ENCODE measurements at places on chromosomes 16 and 17. TPM values are rescaled to one million over a fixed set of nuclear protein-coding genes. Genes with fewer than 3 reads are reported as not detected.

DNA sequence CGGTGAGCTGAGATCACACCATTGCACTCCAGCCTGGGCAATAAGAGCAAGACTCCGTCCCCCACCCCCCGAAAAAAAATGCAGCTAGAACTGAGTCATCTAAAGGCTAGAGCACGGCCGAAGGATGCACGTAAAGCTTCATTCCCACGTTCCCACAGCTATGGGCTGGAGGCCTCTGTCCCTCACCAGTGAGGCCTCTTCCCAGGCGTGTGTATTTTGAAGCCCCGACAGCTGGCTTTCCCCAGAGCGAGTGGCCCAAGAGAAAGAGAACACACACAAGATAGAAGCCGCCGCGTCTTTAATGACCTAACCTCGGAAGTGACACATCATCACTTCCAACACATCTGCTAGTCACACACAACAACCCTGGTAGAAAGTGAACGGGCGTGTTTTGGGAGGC, 6.6 kb upstream of the KCTD5 start:
- H3K4me1 ChIP-seq = peaks cover 6% of the 10 kb centered on the region
- H3K27me3 ChIP-seq = no peaks in the 10 kb centered on the region
- DNase-seq = no peak
- H3K4me3 ChIP-seq = no peak overlapping the region

The PRSS27 gene
- total RNA-seq = 0.22 TPM

The ASB16 gene
- 2.6 TPM for total RNA-seq

GRCh38 chr17:75515496-75516254, at the start of gene CASKIN2:
Gene CASKIN2 (minus strand): TSS chr17:75515537. CDS start chr17:75513804, 1,733 bp downstream.
- peaks cover 19% of the 10 kb centered on the region for H3K4me1 ChIP-seq
- H3K27ac ChIP-seq = peak within 1 kb of the TSS; percentile 57
- H3K27me3 ChIP-seq = no peaks in the 10 kb centered on the region
- DNase-seq = peak; percentile 99
- no peaks in the 10 kb centered on the region for H3K36me3 ChIP-seq

The DHX40 gene
- total RNA-seq = 14.6 TPM

The PIK3R5 gene
- 2.4 TPM for total RNA-seq

- H3K4me1 ChIP-seq = peaks cover 4% of the 10 kb centered on the region
- no peak overlapping the region for H3K27ac ChIP-seq
- DNase-seq = no peak
- H3K4me3 ChIP-seq = no peak overlapping the region
- no peaks in the 10 kb centered on the region for H3K36me3 ChIP-seq
- H3K27me3 ChIP-seq = no peaks in the 10 kb centered on the region
Measured at GRCh38 chr17:16297367-16298139, 55.7 kb downstream of the CENPV start.

The CD7 gene
- 0.98 TPM for total RNA-seq

The PNMT gene
- total RNA-seq = not detected

The ATP2A1 gene
- 0.42 TPM for total RNA-seq

The CTRL gene
- 624 TPM for total RNA-seq

GRCh38 chr17:41535764-41536481, 7.8 kb upstream of the KRT19 start:
- H3K4me1 ChIP-seq = no peaks in the 10 kb centered on the region
- H3K27me3 ChIP-seq = no peaks in the 10 kb centered on the region
- no peak overlapping the region for H3K4me3 ChIP-seq
- no peak overlapping the region for H3K27ac ChIP-seq

The DNAAF8 gene
- 0.23 TPM for total RNA-seq

DNA sequence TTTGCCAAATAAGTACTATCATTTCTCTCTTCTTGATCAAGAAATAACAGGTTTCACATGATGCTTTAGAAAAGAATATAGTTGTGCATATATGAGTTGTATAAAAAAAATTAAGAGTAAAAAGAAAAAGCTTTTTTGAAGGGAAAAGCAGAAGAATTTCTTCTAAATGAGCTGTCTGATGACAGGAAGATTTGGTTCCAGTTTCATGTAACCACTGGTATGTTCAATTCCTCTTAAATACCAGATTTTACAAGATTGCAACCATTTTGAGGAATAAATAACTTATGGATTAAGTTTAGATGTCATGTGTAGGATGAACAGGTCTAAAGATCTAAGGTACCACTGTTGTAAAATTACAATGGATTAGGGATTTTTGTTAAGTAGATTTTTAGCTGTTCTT, 45.0 kb downstream of the VMP1 start:
- H3K27ac ChIP-seq = no peak overlapping the region
- DNase-seq = no peak
- no peaks in the 10 kb centered on the region for H3K36me3 ChIP-seq
- H3K4me3 ChIP-seq = no peak overlapping the region
- H3K4me1 ChIP-seq = peaks cover 4% of the 10 kb centered on the region

GRCh38 chr16:56347166-56347565, 78.2 kb downstream of the AMFR start:
- DNase-seq = peak; percentile 30
- H3K36me3 ChIP-seq = no peaks in the 10 kb centered on the region
- no peak overlapping the region for H3K27ac ChIP-seq
- no peaks in the 10 kb centered on the region for H3K4me1 ChIP-seq
- H3K27me3 ChIP-seq = no peaks in the 10 kb centered on the region

The GLIS2 gene
- 11.1 TPM for total RNA-seq

The SRCIN1 gene
- 5.8 TPM for total RNA-seq

GRCh38 chr16:87043231-87044031, 273.8 kb downstream of the C16orf95 start:
- no peaks in the 10 kb centered on the region for H3K36me3 ChIP-seq
- no peak for DNase-seq
- no peaks in the 10 kb centered on the region for H3K27me3 ChIP-seq
- H3K4me3 ChIP-seq = no peak overlapping the region
- H3K27ac ChIP-seq = no peak overlapping the region

GRCh38 chr17:31392856-31393748, 1.6 kb downstream of the RAB11FIP4 start:
- no peaks in the 10 kb centered on the region for H3K36me3 ChIP-seq
- H3K4me1 ChIP-seq = no peaks in the 10 kb centered on the region
- no peak for DNase-seq
- H3K4me3 ChIP-seq = no peak overlapping the region
- no peak overlapping the region for H3K27ac ChIP-seq
- H3K27me3 ChIP-seq = no peaks in the 10 kb centered on the region

The AFMID gene
- total RNA-seq = 38.0 TPM

DNA sequence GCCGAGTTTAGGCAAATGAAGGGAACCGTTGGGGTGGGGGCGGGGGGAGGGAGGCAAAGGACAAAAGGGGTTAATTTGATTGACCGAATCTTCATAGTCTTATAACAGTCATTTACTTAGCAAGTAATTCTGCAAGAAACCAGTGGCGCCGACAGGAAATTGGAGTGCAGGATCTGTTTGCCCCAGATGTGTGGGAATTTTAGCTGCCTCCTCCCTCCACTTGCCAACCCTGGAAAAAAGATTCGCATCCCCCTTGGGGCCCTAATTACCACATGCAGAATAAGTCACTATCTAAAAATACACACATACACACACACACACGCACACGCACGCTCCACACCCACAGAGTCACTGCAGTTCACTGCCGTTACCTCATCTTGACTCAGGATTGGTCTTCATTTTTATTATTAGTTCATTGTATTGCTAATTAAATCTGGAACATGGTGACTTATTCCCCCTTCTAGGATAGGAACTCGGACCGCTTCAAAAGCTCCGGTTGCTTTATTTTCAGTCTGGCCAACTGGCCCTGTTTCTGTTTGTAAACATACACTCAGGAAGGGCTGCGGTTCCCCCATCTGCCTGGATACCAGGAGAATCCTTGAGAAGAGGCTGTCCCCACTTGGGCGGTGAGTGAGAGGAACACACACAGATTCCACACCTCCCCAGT, 241.6 kb upstream of the SALL1 start:
- no peaks in the 10 kb centered on the region for H3K36me3 ChIP-seq
- H3K27ac ChIP-seq = no peak overlapping the region
- H3K27me3 ChIP-seq = no peaks in the 10 kb centered on the region
- H3K4me1 ChIP-seq = no peaks in the 10 kb centered on the region
- no peak overlapping the region for H3K4me3 ChIP-seq

The HSD3B7 gene
- total RNA-seq = 17.4 TPM

The KRT31 gene
- total RNA-seq = not detected

The MRPL28 gene
- total RNA-seq = 9.2 TPM

DNA sequence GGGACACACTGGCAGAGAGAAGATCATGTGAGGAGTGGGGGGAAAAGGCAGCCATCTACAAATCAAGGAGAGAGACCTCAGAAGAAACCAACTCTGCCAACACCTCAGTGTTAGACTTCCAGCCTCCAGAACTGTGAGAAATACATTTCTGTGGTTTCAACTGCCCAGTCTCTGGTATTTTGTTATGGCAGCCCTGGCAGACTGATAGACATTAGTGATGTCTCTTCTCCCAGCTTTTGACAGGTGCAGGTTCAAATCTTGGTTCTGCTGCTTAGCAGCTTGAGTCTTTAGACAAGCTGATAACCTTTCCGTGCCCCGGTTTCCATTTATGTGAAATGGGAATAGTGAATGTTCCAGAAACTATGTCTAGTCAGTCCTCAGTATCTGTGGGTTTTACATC, 199.5 kb downstream of the SNX29 start:
- no peak overlapping the region for H3K4me3 ChIP-seq
- DNase-seq = no peak
- H3K27ac ChIP-seq = no peak overlapping the region
- no peaks in the 10 kb centered on the region for H3K36me3 ChIP-seq

The TBC1D3H gene
- total RNA-seq = not detected

The C16orf46 gene
- 0.79 TPM for total RNA-seq

DNA sequence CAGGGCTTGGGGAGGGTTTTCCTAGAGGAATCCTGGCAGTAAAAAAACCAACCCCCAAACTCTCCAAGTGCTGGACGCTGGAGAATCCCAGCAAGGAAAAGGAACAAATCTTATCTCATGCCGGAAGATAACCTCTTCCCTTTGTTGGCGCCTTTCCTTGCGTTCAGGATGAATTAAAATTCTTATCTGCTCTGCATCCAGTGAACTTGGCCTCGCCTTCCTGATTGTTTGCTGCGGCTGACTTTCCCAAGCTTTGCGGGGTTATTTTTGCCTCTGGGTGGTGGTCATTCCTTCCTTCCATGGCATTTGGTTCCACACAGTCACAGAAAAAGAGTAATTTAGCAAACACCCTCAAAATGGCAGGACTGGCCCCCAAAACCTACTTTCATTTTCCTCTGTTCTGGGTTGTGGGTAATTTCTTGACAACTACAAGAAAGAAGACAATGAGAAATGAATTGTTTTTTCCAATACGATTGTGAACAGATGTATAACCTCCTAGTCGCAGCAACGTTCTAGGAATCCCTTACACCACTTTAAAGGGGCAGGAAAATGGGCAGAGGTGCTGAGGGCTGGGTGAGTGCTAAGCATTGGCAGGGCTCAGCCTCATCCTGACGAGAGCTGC, 77.8 kb downstream of the MRC2 start:
- H3K27me3 ChIP-seq = no peaks in the 10 kb centered on the region
- peaks cover 14% of the 10 kb centered on the region for H3K4me1 ChIP-seq
- H3K4me3 ChIP-seq = no peak overlapping the region

DNA sequence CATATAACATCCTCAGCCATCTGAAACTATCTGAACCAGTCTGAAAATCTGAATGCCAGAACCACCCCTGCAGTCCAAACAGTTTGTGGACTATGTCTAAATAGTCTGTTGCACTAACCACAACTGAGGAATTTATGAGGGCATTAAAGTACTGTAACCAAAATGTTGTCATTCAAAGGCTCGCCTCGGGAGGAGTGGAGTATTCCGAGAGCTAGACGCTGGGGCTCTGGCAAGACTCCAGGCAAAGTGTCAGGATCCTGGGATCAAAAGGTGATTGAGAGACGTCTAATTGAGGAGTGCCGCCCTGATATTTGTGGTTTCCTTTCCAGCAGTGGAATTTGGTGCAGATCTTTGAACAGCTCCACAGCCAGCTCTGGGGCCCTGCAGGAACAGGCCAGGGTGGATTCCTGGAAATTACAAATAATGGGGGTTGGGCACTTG, 142.9 kb upstream of the MYOCD start:
- no peaks in the 10 kb centered on the region for H3K27me3 ChIP-seq
- no peak for DNase-seq
- H3K27ac ChIP-seq = no peak overlapping the region
- H3K4me3 ChIP-seq = no peak overlapping the region
- H3K36me3 ChIP-seq = no peaks in the 10 kb centered on the region
- H3K4me1 ChIP-seq = no peaks in the 10 kb centered on the region

DNA sequence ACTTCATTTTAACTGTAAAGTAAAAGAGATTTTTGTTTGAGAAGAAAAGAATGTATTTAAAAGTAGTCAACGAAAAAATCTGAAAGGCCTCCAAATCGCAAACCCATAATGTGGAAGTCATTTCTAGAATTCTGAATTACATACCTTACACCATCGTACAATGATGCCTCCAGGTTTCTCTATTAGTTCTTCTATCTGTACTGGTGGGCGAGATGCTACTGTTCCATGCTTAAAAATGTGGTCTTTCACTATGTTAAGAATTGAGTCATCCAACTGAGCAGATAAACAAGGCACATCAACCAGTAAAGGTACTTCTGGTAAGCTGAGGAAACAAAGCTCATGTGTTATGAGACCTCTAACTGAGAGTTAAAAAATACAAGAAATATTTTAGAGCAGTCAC, 28.5 kb downstream of the CRLF3 start:
- H3K36me3 ChIP-seq = no peaks in the 10 kb centered on the region
- H3K4me1 ChIP-seq = no peaks in the 10 kb centered on the region
- H3K27ac ChIP-seq = no peak overlapping the region
- no peak for DNase-seq
- no peaks in the 10 kb centered on the region for H3K27me3 ChIP-seq
- no peak overlapping the region for H3K4me3 ChIP-seq

The DRC7 gene
- total RNA-seq = 0.28 TPM

DNA sequence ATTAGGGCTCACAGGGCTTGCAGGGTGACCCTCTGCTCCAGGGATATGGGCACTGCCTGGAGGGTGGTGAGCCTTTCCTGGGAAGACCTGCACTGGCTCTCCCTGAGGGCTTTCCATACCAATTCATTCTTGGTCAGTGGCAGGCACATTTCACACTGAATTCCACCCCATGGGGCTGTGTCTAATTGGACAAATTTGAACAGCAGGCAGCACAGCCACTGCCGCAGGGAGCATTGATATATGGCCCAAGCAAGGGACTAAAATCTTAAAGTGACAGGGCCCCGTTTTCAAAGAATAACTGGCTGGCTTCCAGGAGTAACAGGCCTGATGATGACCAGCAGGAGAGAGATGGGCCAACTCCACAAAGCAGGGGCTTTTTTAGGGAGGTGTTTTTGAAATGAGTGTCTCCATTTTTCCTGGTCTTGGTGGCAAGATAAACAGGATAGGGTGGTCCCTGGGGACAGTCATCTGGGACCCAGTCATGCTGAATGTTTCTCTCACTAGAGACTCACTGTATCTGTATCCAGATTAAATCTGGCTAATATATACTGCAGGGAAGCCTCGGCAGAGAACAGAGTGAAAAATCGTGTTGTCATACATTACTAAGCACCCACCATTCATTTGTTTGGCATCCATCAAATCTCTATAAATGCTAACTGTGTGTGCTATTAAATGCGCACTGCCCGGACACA, 74.1 kb upstream of the TBX2 start:
- H3K36me3 ChIP-seq = no peaks in the 10 kb centered on the region
- no peaks in the 10 kb centered on the region for H3K27me3 ChIP-seq
- no peak overlapping the region for H3K27ac ChIP-seq
- no peak for DNase-seq
- H3K4me1 ChIP-seq = no peaks in the 10 kb centered on the region
- no peak overlapping the region for H3K4me3 ChIP-seq

- H3K36me3 ChIP-seq = no peaks in the 10 kb centered on the region
- H3K4me3 ChIP-seq = no peak overlapping the region
Measured at GRCh38 chr16:2792940-2793339, 5.3 kb upstream of the PRSS41 start.

The KRT33B gene
- not detected for total RNA-seq
